ENCODE measurements at places on chromosomes 11 and 22.

DNA sequence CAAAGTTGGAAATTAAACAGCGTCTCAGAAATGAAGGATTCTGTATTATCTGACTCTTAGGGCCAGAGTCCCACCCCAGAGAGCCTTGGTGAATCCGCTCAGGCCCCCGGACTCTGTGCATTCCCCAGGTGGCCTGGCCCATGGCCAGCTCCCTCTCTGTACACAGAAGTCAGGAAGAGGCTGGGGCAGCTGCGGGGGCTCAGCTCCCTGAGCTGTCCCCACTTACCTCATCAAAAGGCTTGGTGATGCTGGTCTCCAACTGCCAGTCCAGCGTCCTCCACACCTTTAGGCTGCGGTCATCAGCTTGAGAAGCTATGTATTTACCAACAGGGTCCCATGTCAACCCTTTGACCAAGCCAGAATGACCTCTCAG, 35.0 kb downstream of the HIRA start:
- no peak for DNase-seq

- DNase-seq, result no peak
These were observed 411 bp downstream of the ACTN3 start for GRCh38 chr11:66546966-66547661.

GRCh38 chr11:71451596-71452198, 1.3 kb upstream of the NADSYN1 start:
- peak; percentile 16 for DNase-seq

DNA sequence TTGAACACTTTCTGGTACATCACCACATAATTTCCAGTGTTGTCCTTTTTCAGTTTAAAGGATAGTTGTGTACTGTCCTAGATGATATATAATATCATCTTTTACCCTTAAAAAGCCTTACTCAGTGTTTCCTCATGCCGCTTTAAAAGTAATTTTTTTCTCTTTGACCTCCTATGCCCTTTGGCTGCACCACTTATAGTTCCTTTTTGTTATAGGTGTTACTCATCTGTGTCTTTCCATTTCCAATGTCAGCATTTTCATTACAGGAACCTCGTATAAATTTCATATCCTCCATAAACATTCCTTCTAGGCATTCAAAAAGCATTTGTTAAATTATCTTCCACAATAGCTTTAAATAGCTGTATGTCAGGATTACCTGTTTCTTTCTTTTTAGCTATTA, 40.8 kb downstream of the USP47 start:
- DNase-seq, result no peak

- DNase-seq, result no peak
These were observed 83.8 kb upstream of the CSNK2A3 start for GRCh38 chr11:11436715-11437313.

DNA sequence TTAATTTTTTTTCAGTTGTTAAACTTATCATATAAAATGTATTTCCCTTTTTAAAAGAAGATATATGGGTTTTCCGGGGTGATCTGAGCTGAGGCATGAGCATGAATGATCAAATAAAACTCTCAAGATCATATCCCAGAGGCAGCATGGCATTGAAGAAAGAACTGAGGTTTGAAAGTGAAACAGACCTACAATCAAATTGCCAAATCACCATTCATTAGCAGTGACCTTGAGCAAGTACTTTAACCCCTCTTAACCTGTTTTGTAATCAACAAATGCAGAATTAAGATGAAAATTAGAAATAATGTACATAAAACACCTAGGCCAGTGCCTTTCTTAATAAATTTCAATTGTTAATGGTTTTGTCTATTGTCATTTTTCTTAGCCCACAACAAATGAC, 116.0 kb downstream of the RBFOX2 start:
- no peak for DNase-seq

Measured in CD4-positive, alpha-beta T cell treated with Interleukin-10 for 1 hour (primary cell).